Sciatic nerve (tissue), 2 donors: ENCODE measurements at places on chromosomes 1 and 21. TPM values are rescaled to one million over a fixed set of nuclear protein-coding genes. Genes with fewer than 3 reads are reported as not detected.

DNA sequence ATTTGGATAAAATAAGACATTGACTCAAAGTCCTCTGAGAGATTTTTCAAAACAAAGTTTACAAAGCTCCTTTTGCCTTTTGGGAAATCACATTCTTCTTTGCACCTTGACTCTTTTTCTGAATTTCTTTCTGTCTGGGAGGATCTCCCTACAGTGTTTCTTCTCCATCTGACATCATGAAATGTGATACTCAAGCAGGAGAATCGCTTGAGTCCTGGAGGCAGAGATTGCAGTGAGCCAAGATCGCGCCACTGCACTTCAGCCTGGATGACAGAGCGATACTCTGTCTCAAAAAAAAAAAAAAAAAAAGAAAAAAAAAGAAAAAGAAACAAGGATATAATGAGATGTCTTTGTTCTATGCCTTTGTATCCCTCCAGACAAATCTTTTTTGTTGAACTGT lies 13.3 kb upstream of the GRIK1 start:
- DNase-seq = no peak

GRCh38 chr1:43835082-43836021 lies 98.2 kb upstream of the ARTN start:
- DNase-seq = no peak

GRCh38 chr1:28313702-28314546 lies 14.9 kb upstream of the MED18 start:
- no peak for DNase-seq

DNA sequence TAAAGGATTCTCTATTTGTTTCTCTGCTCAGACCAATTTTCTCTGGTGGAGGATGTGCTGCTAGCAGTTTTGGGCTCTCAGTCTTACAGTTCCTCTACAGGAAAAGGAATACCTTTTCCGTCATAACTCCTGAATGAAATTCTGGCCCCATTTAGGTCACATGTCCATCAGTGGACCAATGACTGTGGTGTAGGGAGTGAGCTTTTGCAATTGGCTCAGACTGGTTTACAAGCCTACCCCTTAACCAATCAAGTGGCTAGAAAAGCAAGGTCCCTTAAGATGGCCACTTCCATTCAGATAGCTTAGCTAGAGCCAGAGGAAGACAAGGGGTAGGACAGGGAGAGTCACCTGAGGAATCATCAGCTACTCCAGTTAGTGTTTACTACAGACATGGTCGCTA lies 16.4 kb upstream of the ZNF281 start:
- no peak for DNase-seq

- DNase-seq = no peak
Observed at GRCh38 chr1:11538886-11539285, 59.9 kb downstream of the DISP3 start.

The DNM3 gene
- 16.4 TPM for total RNA-seq

GRCh38 chr1:171173069-171173468 lies 12.0 kb upstream of the FMO2 start:
- no peak for DNase-seq

- peak; percentile 63 for DNase-seq
Observed at GRCh38 chr1:94884106-94884505, 42.8 kb downstream of the CNN3 start.

DNA sequence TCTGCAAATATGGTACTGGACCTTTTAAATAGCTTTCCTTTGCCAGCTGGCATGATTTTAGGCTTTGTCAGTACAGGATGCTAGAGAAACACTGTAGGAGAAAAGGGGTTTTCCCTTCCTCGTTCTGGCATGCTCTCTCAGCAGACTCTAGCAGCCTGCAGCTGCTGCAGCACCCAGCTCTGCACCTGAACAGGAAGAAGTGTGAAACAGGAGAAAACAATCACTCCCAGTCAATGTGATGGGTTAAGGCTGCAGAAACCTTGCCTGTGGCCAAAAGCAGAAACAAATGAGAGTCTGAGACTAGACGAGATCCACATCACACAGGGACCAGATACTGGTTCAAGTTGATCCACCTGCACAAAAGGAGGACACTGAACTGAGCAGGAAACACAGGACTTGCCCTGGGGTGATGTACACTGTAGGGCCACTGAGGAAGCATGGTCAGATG lies 21.2 kb downstream of the OVGP1 start:
- DNase-seq = no peak

The RGSL1 gene
- total RNA-seq = not detected

GRCh38 chr21:38495242-38495641 lies 3.0 kb downstream of the ERG start:
- DNase-seq = no peak

DNA sequence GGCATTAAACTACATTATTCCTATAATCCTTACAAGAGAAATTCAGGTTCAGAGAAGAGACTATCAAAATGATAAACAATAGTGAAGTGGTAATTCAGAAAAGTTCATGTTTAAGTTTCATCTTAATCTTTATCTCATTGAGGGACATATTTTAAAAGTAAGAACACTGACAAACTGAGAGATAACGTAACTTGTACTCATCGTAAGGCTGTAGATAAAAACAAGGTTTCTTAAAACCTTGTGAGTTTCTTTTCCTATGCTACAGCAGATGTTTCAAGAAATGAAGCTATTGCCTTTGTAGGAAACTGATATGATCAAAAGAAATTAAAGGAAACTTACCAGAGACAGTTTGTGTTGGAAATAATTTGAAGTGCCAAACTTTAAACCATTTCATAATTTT lies 65.0 kb downstream of the RERE start:
- no peak for DNase-seq

GRCh38 chr1:88890791-88891317 lies 513 bp downstream of the GTF2B start:
- DNase-seq = no peak

The HRNR gene
- total RNA-seq = not detected
